ENCODE measurements at places on chromosomes 1 and 21. TPM values are rescaled to one million over a fixed set of nuclear protein-coding genes. Genes with fewer than 3 reads are reported as not detected.

GRCh38 chr1:155760751-155761475, 72.0 kb downstream of the DAP3 start:
- no peak for DNase-seq

DNA sequence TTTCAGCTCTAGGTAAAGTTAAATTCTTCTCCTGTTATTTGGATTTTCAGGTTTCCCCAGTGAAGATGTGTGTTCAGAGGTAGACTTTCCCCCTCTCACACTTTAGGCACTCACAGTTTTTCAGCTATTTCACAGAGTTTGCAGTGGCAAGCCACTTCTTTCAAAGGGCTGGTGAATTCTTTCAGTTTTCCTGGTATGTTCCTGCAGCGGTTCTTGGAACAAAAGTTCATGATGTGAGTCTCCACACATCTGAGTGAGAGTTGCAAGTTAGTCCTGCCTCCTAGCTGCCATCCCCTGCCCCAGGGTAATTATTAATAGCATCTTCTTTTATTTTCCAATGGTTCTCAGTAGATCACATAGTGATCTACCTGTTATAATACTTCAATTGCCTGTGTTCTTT, 27.3 kb upstream of the CD84 start:
- no peak for DNase-seq

GRCh38 chr21:31052489-31053142, 14.3 kb upstream of the KRTAP19-8 start:
- no peak for DNase-seq

GRCh38 chr1:186626356-186626932, 53.8 kb downstream of the PTGS2 start:
- no peak for DNase-seq

DNA sequence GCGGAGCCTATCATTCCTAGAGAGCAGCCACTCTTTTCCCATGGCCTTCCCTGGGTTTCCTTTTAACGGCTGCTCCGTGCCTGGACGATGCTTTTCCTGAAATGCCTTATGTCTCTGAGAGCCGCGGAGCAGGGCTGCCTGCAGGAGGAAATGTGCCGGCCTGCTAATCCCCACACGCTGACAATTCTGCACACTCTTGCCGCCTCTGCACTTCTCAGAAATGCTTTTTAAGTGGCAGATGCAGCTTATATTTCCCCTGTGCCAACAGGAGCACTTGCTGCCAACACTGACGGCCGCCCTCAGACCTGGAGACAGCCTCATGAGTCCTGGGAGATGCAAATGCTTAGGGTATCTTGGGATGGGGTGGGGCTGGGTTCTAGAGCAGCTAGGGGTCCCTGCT, 253.2 kb downstream of the GRIK3 start:
- no peak for DNase-seq

- no peak for DNase-seq
Measured at GRCh38 chr1:218517459-218517858, 172.3 kb downstream of the TGFB2 start.

DNA sequence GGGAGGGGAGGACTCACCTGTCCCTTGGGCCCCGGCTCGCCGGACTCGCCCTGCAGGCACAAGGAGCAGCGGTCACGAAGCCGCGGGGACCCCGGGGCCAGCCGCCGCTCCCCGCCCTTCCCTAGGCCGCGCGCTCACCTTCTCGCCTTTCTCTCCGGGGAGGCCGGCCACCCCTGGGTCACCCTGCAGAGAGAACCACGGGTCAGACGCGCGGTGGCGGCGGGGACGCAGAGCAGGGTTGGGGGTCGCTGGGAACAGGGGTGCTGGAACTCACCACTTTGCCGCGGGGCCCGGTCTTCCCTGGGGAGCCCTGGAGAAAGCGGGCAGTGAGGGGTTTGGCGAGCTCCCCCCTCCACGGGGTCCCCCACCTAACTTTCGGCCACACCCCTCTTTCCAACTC, 13.3 kb downstream of the COL9A2 start:
- no peak for DNase-seq

GRCh38 chr1:16254263-16254928, 17.4 kb upstream of the CPLANE2 start:
- no peak for DNase-seq

GRCh38 chr1:151545542-151545941, 5.4 kb downstream of the TUFT1 start:
- DNase-seq, result no peak

- no peak for DNase-seq
Measured at GRCh38 chr1:25559031-25559430, 15.6 kb downstream of the LDLRAP1 start.

GRCh38 chr1:230211436-230212145, 144.6 kb downstream of the GALNT2 start:
- no peak for DNase-seq

The BCL10 gene
- 29.9 TPM for polyA plus RNA-seq

The PBXIP1 gene
- polyA plus RNA-seq, result 88.3 TPM

The PADI3 gene
- polyA plus RNA-seq, result not detected
